Immature natural killer cell (primary cell): ENCODE measurements at places on chromosomes 7 and 10. TPM values are rescaled to one million over a fixed set of nuclear protein-coding genes. Genes with fewer than 3 reads are reported as not detected.

ICA1 gene
- 3.8 TPM for polyA plus RNA-seq

RBP4 gene
- not detected for polyA plus RNA-seq

FAM171A1 gene
- 0.62 TPM for polyA plus RNA-seq

ASB10 gene
- not detected for polyA plus RNA-seq

SP8 gene
- polyA plus RNA-seq = not detected

SPDYE2 gene
- polyA plus RNA-seq = not detected

ELOVL3 gene
- not detected for polyA plus RNA-seq
